ENCODE measurements at places on chromosomes 6 and 20.

- no peak for DNase-seq
Measured at GRCh38 chr6:55957961-55958422, 82.6 kb upstream of the BMP5 start.

DNA sequence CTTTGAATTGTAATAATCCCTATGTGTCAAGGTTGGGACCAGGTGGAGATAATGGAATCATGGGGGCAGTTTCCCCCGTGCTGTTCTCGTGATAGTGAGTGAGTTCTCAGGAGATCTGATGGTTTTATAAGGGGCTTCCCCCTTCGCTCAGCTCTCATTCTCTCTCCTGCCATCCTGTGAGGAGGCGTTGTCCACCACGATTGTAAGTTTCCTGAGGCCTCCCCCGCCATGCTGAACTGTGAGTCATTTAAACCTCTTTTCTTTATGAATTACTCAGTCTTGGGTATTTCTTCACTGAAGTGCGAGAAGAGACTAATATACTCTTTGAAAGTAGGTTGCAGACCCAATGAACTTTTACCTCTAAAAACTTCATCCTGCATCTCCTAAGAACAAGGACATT lies 39.2 kb upstream of the KCNG1 start:
- DNase-seq: no peak

GRCh38 chr6:107082045-107082444 lies 33.3 kb downstream of the BEND3 start:
- DNase-seq: no peak

DNA sequence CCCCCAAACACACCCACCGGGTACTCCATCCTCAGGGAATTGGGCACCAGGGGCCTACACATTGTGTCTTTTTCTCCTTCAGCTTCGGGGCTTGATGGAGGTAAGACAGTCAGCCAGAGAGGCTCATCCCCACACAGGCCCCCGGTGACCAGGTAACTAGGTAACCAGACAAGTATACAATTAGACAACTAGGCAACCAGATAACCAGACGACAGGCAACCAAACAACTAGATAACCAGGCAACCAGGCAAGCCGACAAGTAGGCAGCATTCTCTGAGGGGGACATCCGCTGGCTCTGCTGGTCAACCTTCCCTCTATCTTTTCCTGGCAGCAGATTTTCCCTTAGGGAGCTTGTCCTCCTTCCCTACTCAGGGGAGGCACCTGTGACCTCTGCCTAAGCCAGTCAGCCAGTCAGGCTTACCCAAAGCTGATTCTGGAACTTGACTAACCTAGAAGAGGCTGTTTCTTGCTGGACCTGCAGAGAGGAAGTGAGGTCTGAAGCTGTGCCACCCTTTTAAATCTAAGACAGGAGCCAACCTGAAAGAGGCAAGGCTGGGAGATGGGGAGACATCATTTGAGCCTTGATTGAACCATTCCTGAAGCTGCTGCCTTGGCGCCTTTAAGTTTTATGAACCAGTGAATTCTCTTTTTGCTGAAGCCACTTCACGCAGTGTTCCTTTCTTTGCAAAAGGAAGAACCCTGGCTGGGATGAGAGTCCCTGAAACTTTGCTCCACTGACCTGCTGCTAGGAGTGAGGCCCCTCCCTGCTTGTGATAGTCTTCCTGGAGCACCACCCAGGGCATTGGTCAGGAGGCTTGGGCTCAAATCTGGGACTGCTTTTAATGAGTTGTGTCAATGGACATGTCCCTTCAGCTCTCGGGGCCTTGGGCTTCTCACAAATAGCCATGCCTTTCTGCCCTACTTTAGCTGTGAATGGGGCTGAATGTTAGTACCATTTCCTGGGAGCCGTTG lies 96.4 kb upstream of the RNF24 start:
- no peak for DNase-seq

- no peak for DNase-seq
Measured at GRCh38 chr6:153012856-153013255, 10.3 kb upstream of the MTRF1L start.

GRCh38 chr6:116783852-116784251 lies 18.3 kb upstream of the FAM162B start:
- no peak for DNase-seq

DNA sequence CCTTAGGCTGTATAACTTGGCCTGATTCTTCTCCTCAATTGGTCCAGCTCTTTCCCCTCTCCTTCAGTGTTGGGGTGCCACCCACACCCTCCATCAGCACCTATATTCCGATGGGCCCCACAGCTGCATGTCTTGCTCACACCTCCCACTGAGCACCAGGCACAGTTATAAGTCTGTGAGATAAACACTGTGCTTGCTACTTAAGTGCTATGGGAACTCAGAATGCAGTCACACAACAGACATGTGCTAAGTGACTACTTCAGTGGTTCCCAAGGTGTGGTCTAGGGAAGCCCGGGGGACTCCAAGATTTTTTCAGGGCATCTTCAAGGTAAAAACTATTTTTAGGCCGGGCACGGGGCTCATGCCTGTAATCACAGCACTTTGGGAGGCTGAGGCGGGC lies 7.3 kb downstream of the ZC3H12D start:
- no peak for DNase-seq

DNA sequence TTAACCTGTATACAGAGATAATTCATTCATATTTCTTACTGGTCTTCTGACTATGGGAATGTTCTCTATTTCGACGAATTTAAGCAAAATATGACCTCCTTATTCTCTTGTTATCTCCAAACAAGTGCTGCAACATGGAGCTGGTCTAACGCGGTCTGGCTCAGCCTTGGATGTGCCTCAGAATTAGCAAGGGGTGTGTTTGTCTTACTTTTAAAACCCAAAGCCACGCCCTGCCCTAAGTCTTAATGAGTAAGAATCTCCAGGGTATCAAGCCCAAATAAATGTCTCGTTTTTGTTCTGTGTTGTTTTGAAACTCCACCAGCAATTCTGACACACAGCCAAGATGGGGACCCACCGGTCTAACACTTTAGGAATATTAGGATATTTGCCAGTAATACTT lies 99.2 kb downstream of the ATP9A start:
- no peak for DNase-seq

DNA sequence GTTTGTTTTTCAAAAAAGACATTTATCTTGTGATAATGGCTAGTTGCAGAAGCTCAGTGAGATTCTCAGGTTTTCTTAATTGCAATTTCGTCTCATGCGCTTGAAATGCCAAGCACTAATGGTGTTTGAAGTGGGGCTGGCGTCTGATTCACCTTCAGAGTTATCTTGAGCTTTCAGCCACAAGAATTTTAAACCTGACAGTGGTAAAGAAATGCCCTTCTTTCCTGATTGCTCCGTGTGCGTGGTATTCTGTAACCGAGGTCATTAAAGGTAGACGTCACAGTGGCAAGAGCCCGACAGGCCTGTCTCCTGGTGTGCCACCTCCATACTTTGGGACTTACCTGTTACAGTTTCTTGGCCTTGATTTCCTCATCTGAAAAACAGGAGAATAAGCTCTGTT lies 126.5 kb upstream of the QKI start:
- no peak for DNase-seq

DNA sequence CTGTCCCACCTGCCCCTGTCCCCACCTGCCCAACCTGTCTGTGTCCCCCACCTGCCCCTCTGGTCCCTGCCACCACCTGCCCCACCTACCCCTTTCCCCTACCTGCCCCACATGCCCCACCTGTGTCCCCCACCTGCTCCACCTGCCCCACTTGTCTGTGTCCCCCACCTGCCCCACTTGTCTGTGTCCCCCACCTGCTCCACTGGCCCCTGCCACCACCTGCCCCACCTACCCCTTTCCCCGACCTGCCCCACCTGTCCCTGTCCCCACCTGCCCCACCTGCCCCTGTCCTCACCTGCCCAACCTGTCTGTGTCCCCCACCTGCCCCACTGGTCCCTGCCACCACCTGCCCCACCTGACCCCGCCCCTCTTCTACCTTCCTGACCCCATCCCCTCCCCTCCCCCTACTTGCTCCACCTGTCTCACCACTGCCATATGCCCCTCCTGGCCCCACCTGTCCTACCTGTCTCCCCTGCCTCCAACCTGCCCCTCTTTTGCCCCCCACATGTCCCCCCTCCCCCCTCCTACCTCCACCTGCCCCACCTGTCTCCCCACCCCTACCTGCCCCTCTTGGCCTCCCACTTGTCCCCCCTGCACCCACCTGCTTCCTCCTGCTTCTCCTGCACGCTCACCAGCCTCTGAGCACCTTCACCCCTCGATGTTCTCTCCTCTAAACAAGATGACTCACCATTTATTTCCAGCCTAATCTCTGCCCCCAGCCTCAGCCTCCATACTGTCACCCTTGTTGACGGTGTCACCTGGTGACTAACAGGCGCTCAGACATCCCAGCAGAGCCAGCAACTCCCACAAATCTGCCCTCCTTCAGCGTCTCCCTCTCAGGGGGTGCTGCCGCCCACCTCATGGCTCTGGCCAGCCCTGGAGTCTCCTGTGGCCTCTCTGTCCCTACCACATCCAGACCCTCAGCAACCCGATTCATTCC lies 5.6 kb upstream of the MYT1 start:
- no peak for DNase-seq

DNA sequence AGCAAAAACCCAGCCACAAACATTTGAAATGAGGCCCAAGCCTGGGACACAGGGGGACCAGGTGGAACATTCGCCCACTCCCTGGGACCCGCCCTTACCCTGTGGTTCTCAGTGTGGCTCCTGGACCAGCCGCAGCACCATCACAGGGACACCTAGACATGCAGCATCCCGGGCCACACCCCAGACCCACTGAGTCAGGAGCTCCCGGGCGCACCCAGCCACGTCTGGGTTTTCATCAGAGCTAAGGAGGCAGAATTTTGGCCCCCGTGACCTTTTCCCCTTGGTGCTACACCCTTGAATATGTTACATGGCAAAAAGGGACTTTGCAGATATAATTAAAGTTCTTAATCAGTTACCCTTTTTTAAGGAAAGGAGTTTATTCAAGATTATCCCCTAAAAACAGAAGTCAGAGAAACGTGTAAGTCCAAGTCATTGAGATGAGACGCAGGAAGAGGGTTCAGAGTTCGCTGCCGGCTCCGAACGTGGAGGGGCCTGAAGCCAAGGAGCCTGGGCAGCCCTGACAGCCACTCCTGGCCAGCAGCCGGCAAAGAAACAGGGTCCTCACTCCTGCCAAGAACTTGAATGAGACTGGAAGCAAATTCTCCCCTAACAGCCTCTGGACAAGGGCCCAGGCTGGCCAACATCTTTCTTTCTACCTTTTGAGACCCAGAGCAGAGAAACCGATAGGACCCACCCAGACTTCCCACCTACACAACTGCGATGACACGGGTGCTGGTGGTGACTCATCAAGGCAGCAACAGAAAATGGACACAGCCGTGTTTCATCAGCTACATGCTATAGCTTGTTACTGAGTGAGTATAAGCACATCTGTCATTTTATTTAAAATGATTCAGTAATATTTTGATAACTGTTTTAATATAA lies 25.3 kb downstream of the BFSP1 start:
- DNase-seq: no peak

GRCh38 chr6:36053878-36054277 lies 26.3 kb downstream of the MAPK14 start:
- DNase-seq: no peak

GRCh38 chr6:141498977-141499376 lies 633.7 kb upstream of the GJE1 start:
- DNase-seq: no peak

GRCh38 chr6:92559003-92559402 lies 860.4 kb downstream of the EPHA7 start:
- DNase-seq: no peak

- no peak for DNase-seq
Measured at GRCh38 chr6:28695715-28696114, 170.0 kb downstream of the GPX5 start.

GRCh38 chr6:157804448-157805327 lies 18.4 kb upstream of the SNX9 start:
- no peak for DNase-seq

DNA sequence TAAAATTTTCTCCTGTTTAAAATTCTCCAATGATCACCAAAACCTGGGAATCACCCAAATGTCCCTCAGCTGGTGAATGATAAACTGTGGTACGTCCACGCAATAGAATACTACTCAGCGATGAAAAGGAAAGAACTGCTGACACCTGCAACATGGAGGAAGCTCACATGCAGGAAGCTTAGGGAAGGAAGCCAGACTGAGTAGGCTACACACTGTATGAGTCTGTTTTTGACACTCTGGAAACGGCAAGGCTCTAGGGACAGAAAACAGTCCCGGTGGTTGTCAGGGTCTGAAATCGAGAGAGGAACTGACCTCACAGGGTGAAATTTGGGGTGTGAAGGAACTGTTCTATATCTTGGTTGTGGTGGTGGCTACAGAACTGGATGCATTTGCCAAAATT lies 25.2 kb upstream of the TLDC2 start:
- no peak for DNase-seq

DNA sequence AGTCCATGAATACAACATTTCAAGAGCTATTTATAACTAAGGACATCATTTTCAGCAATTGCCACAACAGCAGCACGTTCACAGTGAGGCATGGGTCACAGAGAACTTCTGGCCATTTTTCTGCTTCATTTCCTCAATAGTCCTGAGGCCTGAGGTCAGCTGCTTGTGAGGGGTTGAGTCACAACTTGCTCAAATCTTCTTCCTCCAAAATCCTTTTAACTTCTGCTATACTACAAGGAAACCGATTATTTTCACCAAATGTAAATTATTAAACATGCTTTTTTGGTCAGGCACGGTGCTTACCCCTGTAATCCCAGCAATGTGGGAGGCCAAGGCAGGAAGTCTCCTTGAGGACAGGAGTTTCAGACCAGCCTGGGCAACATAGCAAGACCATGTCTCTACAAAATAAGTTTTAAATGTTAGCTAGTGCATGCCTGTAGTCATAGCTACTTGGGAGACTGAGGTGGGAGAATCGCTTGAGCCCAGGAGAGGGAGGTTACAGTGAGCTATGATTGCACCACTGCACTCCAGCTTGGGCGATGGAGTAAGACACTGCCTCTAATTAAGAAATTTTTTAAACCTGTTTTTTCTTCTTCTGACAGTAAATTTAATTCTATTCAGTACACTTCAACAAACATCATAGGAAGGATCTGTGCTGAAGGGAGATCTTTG lies 11.1 kb upstream of the SLC16A10 start:
- DNase-seq: no peak

- no peak for DNase-seq
Measured at GRCh38 chr6:105941621-105942412, 144.3 kb upstream of the PRDM1 start.

GRCh38 chr20:63215101-63216040 lies 560 bp downstream of the YTHDF1 start:
- no peak for DNase-seq

All from left colon (tissue), 2 donors.